ENCODE measurements at places on chromosomes 13 and 19.

- DNase-seq = peak; percentile 43
These were observed at the start of gene FOXA3 for GRCh38 chr19:45863840-45864628. Gene FOXA3 (plus strand): TSS chr19:45864326. CDS start chr19:45864457, 131 bp downstream.

GRCh38 chr13:113231306-113232207 lies 22.1 kb downstream of the CUL4A start:
- no peak for DNase-seq

DNA sequence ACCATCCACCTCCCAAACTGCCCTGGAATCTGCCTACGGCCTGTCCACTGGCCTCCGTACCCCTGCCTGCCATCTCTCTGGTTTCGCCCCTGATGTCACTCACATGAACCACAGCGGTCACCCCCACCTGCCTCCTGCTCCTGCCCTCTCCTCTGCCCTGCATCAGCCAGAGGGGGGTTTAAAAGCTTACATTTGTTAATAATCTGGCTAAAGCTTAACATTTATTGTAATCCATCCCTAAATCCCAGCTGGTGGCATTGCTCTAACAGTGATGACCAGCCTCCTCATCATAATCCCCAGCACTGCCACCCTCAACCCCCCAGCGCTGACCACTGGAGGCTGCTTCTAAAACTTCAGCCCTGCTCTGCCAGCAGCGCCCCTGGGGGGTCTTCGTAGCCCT lies 38.9 kb downstream of the DNM2 start:
- no peak for DNase-seq

DNA sequence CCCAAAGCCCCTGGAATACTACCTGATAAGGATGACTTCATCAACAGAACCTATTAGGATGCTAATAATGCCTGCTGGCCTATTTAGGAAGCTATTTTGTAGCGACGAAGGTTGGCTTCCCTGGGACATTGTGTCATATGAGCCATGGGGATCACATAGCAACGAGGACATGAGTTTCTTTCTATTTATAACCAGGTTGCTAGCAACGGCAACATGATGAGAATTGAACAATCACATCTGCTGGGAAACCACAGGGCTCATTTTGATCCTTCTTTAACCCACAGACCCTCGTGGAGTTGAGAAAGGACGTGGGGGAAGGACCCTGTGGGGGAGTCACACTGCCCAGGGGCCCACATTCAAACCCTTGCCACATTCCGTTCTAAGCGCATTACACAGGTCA lies 172.2 kb downstream of the COL4A1 start:
- no peak for DNase-seq

- DNase-seq = no peak
These were observed 121.7 kb downstream of the POSTN start for GRCh38 chr13:37476874-37477273.

DNA sequence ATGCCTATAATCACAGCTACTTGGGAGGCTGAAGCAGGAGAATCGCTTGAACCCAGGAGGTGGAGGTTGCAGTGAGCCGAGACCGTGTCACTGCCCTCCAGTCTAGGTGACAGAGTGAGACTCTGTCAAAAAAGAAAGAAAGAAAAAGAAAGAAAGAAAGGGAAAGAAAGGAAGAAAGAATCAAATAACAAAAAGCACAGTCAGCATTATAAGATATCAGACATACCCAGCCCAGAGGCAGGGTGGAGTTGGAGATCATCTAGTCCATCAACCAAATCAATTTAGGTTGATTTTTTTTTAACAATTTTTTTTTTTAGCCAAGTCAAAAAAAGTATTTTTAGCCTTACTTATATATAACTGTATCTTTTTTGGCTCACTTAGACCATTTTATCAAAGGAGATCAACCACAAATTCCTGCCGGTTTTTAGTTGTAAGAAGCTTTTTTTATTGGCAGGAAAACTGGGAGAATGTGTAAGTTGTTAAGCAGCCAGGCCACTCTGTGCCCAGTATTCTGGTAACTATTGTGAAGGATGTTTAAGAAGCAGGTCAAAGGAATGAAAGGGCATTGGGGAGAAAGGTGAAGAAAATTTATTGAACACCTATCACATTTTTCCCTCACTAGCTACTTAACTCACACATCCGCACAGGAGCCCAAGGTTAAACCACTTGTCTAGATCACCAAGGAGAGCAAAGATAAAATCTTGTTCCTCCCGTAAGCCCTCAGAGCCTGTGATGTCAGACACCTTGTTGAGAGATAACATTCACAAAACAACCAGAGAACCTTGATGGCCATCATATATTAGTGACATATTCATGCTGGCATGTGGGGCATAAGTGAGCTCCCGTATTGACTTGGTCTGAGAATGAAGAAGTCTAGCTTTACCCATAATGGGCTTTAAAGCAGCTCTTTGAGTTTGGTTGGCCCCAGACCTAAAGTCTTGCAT lies 91.8 kb downstream of the COL4A2 start:
- DNase-seq = no peak

- no peak for DNase-seq
These were observed 14.5 kb upstream of the DCT start for GRCh38 chr13:94494026-94494425.

DNA sequence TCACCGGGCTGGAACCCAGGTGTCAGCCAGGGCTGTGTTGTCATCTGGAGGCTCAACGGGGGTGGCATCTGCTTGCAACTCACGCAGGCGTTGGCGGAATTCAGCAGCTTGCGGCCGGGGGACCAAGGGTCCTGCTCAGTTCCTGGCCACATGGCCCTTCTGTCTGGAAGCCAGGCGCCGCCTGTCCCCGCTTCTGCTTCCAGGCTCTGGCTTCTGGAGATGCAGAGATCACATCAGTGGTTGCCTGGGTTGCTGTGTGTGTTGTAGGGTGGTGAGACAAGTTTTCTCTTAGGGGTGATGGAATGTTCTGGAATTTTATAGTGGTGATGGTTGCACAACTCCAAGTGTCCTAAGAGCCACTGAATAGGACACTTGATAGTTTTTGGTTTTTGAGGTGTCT lies 5.0 kb downstream of the ADAT3 start:
- DNase-seq = no peak

Data from effector CD4-positive, alpha-beta T cell (primary cell).